HT-29 (cell line): ENCODE measurements at places on chromosomes 4 and X. TPM values are rescaled to one million over a fixed set of nuclear protein-coding genes. Genes with fewer than 3 reads are reported as not detected.

The TMPRSS11F gene
- not detected in 2 replicates for total RNA-seq

The TLR6 gene
- 0.15 and 0.34 TPM in 2 replicates for total RNA-seq

The SYTL4 gene
- 3.7 and 3.8 TPM in 2 replicates for total RNA-seq

The NUP62CL gene
- total RNA-seq: 44.2 and 46.7 TPM in 2 replicates

The C4orf51 gene
- total RNA-seq: not detected in 2 replicates

The EBP gene
- 285 and 311 TPM in 2 replicates for total RNA-seq

The CT45A1 gene
- total RNA-seq: not detected in 2 replicates

The LUZP4 gene
- total RNA-seq: not detected in 2 replicates

The SLC4A4 gene
- total RNA-seq: 1.3 and 1.4 TPM in 2 replicates

The RTL5 gene
- total RNA-seq: not detected in 2 replicates

The F8A1 gene
- total RNA-seq: 22.1 and 26.4 TPM in 2 replicates

The KLHL4 gene
- total RNA-seq: not detected in 2 replicates

The COL25A1 gene
- not detected in 2 replicates for total RNA-seq

The LPAR4 gene
- not detected in 2 replicates for total RNA-seq

The MAGEA8 gene
- not detected in 2 replicates for total RNA-seq

The SSX3 gene
- total RNA-seq: not detected in 2 replicates

The CXCL11 gene
- 0.10 and 0.31 TPM in 2 replicates for total RNA-seq
